NCI-H460 (cell line): ENCODE measurements at places on chromosomes 12 and 14.

GRCh38 chr14:101088714-101089113 is 185.2 kb upstream of the RTL1 start:
- no peak for DNase-seq

DNA sequence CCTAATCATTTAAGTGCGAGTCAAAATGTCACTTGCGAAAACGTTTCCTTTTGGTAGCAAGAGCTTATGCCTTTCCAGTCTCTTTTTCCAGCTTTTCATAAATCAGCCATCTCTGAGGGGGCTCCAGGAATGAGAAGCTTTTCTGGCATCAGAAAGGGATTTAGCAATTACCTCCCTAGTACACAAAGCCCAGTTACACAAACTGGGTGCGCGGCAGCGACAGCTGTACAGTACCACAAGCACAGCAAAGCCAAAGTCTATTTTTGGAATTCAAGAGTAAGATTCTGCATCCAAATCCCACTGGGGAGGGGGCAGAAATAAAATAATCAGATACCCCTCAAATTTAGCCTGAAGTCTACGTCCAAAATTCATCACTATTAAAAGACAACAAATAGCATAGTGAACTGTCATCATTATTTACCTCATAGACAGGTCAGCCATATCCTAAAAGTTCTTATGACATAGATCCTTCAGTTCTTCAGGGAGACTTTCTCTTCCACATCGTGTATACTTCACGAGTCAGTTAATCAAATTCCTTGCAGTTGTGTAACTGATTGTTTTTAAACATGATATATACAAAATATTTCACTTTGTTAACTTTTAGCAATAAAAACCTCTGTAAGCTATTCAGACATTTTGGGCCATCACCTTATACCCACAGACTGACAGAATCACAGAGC is 150.8 kb downstream of the TTC7B start:
- DNase-seq, result no peak

GRCh38 chr12:53749986-53750811 is 1.6 kb downstream of the CISTR start:
- DNase-seq, result no peak

- no peak for DNase-seq
Observed at GRCh38 chr14:39091716-39092115, 11.3 kb downstream of the SEC23A start.

GRCh38 chr12:55385891-55386290 is 14.4 kb upstream of the OR6C65 start:
- no peak for DNase-seq

GRCh38 chr12:47391566-47391965 is 311.8 kb upstream of the AMIGO2 start:
- no peak for DNase-seq

DNA sequence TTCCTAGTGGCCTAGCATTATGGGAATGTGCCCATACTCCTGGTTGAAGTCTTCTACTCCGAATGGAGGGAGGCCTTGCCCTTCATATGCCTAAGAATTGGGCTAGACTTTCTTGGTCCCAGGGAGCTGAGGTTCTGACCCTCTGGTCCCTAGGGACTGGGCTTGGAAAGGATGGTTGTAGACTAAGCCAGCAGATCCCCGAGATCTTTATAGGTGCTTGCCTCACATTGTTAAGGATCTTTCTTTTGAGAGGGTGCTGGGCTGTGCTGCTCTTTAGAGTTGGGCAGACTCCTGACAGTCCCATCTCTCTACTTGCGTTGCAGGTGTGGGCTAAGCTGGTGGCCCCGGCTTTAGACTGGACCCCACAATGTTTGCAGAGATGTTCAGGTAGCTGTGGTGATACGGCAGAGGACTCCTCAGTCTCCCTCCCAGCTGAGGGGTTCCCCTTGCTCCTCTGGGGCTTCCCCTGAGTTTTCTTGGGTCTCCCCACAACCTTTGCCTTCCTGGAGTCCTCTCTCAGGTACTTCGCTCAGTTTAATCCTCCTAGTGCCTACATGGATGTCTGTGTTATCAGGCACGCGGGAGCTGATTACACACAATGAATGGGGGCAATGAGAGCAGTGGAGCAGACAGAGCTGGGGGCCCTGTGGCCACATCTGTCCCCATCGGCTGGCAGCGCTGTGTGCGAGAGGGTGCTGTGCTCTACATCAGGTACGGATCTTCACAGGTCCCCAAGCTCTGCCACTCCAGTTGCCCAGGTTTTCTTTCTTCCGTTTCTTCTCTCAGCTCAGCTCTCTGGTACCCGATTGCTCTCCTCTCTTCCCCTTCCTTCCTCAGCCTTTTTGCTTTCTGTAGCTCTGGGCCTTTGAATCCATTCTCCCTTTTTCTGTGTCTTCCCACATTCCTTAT is 1.3 kb downstream of the MBD6 start:
- DNase-seq, result no peak

- DNase-seq, result no peak
Observed at GRCh38 chr14:26738571-26738970, 140.7 kb upstream of the NOVA1 start.

DNA sequence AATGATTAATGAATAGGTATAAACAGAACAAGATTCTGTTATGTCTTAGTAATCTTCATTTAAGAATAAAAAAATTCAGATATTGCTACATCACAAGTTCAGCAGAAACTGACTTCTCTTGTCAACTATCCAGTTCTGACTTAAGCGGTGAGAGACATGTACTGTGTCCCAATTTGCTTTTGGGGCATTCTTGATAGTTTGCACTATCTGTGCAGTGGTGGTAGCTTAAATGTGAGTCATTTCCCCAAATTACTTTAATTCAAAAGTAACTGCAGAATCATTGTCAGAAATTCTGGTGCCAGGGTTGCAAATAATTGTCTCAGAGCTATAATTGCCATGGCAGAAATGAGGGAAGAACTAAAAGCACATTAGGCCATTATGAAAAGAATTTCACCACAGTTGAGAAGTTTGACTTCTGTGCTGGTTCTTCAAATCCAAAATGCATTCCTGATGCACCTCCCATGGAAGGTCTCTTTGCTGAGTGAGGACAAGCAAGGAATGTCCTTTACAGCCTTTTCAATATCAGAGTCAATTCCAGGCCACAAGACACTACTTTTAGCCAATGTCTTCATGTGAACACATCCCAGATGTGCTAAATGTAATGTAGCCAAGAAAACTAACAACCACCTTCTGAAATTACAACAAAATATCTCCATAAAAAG is 304.7 kb downstream of the SSPN start:
- no peak for DNase-seq

- DNase-seq, result no peak
Observed at GRCh38 chr14:71554959-71555612, 377.1 kb upstream of the RGS6 start.

DNA sequence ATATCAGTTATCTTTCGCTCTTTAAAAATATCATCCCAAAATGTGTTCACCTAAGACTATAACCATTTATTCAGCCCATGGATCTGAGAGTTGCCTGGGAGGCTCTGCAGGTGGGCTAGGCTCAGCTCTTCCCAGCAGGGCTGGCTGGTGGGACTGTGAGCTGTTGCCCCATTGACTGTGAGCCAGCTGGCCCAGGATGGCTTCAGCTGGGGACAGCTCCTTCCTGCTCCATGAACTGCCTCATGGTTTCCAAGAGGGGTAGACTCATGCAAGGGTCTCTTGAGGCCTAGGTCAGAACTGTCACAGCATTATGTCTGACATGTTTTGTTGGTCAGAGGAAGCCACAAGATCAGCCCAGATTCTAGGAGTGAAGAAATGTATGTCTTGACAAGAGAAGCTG is 114.1 kb upstream of the E2F7 start:
- DNase-seq, result no peak

- no peak for DNase-seq
Observed at GRCh38 chr14:39419272-39419671, 13.0 kb downstream of the FBXO33 start.

DNA sequence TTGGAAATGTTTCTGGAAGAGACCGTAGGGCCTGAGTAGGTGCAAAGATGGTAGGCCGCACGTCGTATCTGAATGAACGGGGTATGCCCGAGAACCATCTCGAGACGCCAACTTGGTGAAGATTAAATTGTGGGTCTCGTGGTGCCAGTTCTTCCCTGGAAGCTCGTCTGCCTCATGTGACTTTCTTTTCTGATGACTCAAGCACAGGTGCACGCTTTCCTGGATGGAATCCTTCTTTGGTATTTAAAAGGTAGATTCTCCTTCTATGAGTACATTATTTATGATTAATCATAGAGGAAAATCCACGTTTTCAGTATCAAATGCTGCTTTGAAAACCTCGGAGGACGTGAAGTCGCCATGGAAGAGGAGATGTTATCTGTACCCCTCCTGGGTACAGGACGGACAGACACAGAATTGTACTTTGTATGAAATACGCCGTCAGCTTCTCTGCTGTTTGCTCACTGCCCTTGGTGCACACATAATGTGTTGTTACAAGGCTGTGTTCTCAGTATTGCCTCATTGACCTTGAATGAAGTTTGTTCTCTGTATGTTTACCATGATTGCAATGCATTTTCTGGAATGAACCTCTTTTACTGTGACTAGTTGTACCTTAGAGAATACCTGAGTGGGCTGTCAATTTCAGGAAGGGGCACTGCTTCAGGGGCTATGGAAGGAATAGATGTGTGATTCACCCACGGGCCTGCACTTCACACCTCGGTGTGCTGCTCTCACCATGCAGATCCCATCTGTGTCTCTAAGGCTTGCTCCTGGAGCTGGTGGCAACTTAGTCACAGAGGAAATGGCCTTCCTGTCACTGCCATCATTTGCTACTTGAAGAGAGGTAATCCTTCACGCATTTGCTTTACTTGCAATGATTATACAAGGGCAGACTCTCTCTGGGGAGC is 137.3 kb upstream of the RTL1 start:
- DNase-seq, result no peak

DNA sequence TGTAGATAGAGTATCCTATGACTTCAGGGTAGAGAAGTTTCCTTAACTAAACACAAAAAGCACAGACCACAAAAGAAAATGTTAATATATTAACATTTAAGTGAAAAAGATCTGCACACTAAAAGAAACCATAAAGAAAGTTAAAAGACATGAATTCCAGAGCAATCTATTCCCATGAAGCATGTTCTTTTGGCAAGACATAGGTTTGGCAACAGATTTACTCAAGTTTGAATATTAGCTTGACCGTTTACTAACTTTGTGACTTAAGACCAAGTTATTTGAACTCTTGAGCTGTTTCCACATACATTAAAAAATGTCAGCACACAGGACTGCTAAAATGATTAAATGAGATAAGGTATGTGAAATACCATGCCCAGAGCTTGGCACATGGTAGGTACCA is 35.7 kb upstream of the GZMB start:
- DNase-seq, result no peak

DNA sequence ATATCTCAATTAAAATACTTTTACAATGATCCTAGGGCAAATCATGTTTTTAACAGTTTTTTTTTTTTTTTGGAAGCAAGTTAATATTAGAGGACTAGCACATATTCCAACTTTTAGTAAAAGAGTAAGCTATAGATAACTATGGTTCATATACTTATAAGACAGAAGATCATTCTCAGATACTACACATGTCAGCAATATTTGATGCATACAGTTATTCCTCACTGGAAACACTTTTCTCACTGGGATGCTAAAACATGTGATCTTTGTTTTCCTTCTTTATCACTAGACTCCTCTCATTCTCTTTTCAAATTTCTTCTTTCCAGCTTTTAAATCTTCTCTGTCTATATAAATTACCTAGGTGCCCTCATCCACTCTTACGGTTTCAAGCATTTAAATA is 1020.4 kb upstream of the FBXO33 start:
- DNase-seq, result no peak

DNA sequence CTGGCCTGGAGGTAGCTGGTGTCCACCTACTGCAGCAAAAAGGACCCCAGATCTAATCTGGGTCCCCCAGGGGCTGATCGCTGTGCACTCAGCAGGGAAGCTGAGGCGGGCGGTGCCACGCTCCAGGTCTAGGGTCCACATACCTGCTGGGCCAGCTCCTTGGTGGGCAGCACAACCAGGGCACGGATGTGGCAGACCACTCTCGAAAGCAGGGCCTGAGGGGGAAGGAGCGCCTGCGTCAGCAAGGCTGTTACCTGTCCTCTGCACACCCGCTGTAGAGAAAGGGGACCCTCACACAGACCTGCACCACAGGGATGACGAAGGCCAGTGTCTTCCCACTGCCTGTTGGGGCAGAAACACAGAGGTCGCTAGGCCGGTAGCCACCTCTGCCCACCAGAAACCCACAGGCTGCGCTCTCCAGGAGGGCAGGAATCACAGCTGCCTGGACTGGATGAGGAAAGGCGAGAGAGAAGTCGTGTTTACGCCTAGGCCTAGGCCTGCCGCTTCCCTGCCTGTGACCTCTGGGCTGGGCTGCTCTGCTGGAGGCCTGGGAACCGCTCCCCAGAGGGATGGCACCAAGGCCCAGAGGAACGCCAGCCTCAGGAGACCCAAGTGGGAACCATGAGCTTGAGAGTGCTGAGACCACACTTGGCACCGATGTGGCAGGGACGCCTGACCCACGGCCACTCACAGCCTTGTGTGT is 2.0 kb downstream of the DDX51 start:
- no peak for DNase-seq

GRCh38 chr14:32049361-32050088 is 27.6 kb upstream of the ARHGAP5 start:
- DNase-seq, result no peak

GRCh38 chr12:42306297-42306696 is 19.6 kb downstream of the ZCRB1 start:
- DNase-seq, result no peak

DNA sequence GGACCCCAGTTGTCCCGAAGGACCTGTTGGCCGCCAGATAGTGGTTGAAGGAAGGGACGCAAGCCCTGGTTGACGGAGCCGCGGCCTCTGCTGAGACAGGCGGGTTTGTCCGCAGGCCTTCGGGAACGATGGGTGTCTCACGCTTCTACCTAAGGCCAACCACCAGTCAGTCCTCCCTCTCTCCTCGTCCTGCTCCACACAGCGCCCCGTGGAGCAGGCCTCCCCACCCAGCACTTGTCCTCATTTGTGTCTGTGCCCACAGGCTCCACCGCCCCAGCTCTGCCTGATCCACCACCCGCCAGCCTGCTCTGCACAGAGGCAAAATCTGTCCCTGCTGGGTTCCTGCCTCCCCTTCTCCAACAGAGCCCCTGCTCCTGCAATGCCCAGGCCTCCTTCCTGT is 41.0 kb downstream of the RIMBP2 start:
- no peak for DNase-seq

DNA sequence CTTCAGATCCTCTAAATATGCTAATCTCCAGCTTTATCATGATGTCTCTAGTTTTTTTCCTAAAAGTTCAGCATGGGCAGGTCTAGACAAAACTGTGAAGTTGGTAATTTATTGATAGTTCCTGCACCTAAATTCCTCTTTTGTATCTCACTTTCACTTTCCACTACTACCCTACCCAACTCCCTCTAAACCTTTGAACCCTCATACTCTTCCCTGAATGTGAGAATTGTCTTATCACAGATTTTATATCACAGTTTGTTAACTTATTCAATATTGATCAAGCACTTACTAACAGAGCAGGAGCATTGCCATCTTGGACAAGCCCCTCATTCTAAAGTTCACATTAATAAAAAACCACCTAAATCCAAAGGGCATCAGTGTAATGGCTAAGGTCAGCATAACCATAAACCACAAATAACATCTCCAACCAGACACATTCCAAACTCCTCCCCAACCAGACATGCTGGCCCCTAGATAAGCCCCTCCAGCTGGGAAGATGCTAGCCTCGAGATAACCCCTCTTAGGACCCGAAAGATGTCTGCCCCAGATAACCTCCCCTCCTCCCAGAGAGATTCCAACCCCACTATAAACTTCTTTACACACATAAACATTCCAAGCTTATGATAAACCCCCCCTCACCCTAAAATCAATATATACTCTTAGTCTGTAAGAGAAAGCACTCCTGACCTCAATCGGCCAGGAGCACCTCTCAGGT is 78.7 kb downstream of the FSCB start:
- no peak for DNase-seq

- no peak for DNase-seq
Observed at GRCh38 chr14:104881369-104881979, 16.4 kb downstream of the CEP170B start.
